ENCODE measurements at places on chromosomes 11 and 22.

GRCh38 chr11:57345555-57346211, 7.5 kb downstream of the P2RX3 start:
- DNase-seq, result peak; percentile 66

- DNase-seq, result no peak
Observed at GRCh38 chr11:1152316-1153104, 5.2 kb upstream of the MUC5AC start.

GRCh38 chr22:49372111-49372529, 455.6 kb downstream of the BRD1 start:
- no peak for DNase-seq

DNA sequence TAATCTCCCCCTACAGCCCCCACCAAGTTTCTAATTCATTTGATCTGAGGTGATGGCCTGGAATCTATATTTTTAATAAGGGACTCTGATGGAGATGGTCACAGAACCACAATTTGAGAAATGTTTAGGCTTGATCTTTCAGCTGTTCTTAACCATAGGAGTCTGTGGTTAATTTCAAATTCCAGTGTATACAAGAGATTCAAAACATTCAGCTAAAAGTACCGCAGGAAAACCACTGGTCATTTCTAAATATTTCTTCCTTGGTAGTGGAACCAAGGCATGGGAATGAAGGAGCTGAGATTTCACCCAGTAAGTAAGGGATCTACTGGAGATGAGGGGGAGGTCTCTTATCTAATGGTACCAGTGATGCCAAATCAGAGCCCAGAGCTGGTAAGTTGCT, 18.3 kb upstream of the GALNT18 start:
- no peak for DNase-seq

DNA sequence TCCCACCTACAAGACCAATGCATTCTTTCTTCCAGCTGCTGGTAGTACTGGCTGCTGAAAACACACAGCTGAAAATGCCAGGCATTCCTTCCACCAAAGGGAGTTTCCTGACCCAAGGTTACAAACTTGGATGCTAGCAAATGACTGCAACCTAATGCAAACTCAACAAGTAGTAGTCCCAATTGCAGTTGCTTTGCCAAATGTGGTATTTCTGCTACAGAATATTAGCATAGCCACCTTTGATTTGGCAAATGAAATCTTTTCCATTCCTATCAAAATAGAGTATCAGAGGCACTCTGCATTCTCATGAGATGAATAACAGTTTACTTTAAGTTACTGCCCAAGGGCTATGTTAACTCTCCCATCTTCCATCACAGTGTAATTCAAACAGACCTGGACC, 172.0 kb upstream of the ARHGAP42 start:
- no peak for DNase-seq

DNA sequence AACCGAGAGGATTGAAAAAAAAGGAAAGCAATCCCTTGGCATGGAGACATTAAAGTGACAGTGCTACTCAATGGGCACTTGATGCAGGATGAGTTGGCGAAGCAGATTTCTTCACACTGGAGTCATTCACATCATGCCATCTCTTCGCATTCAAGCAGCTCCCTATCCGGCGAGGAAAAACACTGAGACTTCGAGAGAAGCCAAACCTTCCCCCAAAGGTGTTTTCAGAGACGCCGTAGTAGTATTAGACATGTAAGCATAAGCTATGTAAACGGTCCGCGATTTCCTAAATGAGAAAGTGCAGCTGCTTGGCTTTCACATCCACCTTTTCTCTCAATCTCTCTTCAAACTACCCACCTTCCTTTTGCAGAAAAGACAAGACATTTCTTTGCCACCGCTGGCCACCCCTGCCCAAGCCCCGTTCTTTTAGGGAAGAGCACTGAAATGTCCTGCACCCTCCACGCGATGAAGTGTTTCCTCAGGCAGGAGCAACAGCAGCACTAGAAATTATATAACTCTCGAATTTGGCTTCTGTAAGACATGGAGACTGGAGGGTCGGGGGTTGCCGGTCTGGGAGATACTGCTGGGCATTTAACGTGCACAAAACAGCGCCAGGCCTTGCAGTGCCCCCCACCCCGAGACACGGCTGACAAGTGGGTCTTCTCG, at the start of gene DLG2:
Gene DLG2, minus strand, starts transcription at position 13 of the 666 bp plus-strand sequence.
- no peak for DNase-seq

DNA sequence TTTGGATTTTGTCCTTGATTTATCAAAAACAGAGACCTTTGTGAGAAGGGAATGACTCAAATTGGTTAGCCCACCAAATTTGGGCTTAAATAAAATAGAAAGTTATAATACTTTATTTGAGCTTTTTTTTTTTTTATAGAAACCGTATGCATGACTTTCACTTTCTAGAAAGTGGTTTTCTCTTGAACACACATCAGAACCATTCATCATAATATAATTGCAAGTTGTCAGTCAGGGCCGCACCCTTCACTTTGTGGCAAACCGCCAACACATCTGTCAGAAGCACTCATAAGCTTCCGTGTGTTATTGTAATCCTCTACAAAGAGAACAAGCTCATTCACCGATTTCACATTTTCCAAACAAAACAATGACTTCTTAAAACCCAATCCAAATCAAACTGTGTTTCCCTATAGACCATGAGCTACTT, 76.1 kb downstream of the SOX6 start:
- DNase-seq, result no peak

DNA sequence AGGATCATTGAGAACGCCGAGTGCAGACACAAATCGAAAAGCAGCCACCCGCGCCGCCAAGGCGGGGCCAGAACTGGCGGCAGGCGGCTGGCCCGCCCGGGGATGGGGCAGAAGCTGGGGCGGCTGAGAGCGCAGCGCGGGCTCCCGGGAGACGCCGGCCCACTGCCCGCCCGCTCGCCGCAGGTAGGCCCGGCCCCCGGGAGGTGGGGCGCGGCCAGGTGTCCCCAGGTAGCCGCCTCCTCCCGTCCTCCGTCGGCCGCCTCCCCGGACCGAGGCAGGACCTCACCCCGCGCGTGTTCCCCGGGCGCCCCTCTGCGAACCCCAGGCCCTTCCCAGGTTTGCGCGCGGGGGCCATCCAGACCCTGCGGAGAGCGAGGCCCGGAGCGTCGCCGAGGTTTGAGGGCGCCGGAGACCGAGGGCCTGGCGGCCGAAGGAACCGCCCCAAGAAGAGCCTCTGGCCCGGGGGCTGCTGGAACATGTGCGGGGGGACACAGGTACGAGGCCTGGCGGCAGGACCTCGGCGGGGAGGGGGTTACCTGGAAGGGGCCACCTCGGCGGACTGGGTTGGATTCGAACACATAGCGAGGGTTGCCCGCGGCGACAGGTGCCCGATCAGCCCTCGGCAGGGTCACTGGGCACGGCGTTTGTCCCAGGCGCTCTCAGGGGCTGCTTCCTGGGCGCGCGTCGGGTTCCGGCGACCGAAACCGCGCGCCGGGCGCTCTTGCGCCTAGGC, at the start of gene PRRG4:
Gene PRRG4, plus strand, starts transcription at position 248 of the 733 bp plus-strand sequence. CDS start 603 bp downstream, outside the sequence.
- DNase-seq, result no peak

DNA sequence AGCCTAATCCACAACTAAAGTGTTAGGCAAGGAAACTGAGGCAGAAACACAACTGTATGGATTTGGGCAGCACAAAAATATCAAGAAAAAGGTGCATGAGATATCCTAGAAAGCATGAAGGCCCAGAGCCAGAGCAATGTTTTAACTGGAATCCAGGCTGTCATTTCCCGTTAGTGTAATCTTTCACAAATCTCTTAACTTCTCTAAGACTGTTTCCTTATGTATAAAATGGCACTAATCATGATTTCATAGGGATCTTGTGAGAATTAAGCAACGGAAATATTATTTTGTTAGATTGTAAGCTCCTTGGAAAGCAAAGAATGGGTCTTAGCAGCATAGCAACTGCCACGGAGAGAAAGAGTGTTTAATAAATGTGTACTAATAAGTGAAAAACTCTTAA, 14.7 kb upstream of the SYTL2 start:
- DNase-seq, result no peak

DNA sequence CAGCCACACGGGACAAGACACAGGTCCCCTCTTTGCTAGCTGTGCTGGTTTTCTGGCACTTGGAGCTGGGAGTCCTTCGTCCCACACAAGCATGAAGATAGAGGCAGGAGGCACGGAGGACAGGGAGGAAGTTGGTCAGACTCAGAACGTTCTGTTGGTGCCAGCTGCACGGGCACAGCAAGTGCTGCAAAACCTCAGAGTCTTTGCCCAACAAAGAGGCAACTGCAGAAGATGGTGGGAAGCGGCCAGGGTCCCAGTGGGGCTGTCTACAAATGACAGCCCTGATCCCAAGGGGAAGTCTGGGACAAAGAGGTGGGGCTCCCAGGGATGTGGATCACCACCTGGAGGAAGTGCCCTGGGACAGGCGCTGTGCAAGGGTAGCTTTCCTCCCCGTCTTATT, 9.4 kb upstream of the OSM start:
- no peak for DNase-seq

GRCh38 chr11:9528573-9529333, 44.7 kb upstream of the WEE1 start:
- DNase-seq, result no peak

DNA sequence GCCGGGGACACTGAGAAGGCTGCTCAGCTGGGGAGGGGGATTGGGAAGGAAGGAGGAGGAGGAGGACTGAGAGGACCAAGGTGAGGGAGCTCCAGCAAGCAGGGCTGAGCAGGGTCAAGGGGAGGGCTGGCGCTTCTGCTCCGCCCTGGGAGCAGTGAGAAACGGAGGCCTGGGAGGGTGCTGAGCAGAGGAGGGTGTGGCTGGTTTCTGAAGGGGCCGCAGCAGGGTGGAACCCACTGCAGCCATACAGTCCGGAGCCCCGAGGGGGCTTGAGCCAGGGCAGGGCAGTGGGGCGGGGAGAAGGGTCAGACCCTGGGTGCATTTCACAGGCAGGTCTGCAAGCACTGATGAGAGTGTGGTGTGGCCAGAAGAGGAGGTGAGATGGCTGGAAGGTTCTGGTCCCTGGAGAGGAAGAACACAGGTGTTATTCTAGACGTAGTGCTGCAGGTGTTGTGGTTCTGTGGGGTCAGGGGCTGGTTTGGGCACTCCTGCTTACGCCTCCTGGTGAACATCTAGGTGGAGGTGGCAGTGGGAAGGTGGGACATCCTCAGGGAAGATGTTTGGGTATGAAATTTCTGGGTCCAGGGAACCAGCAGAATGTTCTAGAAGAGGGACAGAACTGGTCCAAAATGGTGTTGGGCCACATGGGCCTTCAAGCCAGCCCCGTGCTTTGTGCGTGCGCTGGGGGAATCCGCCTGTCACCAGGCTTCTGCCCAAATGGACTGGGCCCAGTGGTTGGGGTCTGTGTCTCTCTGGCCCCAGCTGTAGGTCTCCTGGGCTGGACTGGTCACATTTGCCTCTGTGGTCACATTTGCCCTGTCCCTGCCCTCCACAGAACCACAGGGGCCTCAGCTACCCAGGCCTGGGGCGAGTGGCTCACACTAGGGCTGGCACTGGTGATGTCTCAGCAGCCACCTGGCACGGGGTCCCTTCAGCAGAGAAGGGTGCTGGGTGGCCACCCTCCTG, 714.7 kb downstream of the BRD1 start:
- no peak for DNase-seq

DNA sequence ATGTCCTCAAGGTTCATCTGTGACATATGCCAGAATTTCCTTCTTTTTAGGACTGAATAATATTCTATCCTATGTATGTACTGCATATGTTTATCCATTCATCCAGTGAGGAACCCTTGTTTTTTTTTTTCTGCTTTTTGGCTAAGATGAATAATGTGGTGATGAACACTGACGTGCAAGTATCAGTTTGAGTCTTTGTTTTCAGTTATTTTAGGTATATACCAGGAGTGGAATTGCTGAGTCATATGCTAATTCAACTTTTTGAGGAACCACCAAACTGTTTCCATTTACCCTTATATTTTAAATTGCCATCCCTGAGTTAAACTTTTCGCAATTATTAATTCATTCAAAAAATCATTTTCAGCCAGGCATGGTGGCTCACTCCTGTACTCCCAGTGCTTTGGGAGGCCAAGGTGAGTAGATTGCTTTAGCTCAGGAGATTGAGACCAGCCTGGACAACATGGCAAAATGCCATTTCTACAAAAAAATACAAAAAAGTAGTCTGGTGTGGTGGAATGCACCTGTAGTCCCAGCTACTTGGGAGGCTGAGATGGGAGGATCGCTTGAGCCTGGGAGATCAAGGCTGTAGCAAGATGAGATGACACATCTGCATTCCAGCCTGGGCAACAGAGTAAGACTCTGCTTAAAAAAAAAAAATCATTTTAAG, 64.2 kb downstream of the MICAL2 start:
- DNase-seq, result no peak

DNA sequence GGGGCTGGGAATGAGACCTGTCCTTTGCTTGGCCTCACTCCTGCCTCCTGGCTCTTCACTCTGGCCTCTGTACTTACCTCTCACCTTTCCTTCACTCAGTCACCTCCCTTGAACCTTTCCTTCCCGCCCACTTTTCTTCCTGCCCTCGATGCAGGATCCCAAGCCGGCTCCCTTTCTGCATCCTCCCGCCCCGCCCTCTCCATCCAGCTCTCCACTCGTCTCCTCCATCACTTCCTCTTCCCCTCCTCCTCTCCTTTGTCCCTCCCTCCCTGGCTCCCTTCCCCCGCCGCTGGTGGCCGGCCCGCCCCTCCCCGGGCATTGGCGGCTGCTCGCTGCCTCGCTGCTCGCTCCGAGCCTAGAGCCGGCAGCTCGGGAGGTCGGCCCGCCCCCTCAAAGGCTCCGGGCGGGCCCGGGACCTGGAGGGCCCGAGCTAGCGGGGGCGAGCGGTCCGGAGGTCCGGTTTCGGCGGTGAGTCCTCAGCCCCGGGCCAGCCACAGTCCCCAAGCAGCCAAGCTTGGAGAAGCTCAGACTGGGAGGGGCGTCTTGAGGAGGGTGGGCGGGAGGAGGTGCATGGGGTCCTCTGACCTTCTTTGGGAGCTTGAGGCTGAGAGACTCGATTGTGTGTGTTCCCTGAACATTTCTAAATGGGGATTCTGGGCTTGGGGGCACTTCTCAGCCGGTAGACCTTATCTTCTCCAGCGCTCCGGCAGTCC, 13.8 kb downstream of the PHLDB1 start:
- no peak for DNase-seq

DNA sequence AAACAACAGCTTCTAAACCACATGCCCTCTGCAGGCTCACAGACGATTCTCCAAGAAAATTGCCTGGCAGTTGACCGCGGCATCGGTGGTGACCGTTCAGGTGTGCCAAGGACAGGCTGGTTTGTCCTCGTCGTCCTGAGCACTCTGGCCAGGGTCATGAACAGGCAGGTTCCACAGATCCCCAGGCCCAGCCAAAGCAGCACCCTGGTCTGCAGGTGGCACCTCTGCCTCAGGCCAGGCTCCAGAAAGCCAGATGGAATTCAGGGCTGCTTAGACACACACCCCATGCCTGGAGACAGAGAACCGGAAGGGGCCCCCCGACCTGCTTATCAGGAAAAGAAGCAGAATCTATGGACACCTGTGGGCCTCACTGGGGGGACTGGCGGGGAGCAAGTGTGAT, 338.7 kb downstream of the BRD1 start:
- no peak for DNase-seq

All from stimulated activated CD4-positive, alpha-beta T cell treated with anti-CD3 and anti-CD28 coated beads, Interleukin-2, amount 100 ng/mL, for 4 hours (primary cell).